ENCODE measurements at places on chromosomes 3 and 15. TPM values are rescaled to one million over a fixed set of nuclear protein-coding genes. Genes with fewer than 3 reads are reported as not detected.

- H3K27me3 ChIP-seq, result no peaks in the 10 kb centered on the region
- H3K4me1 ChIP-seq, result peaks cover 8% of the 10 kb centered on the region
- H3K27ac ChIP-seq, result 0 out of 2 replicates have a peak overlapping the region, but pooled peaks have one; percentile 11
- H3K4me3 ChIP-seq, result no peak overlapping the region
These were observed 43.6 kb downstream of the RASA2 start for GRCh38 chr3:141530415-141530768.

DNA sequence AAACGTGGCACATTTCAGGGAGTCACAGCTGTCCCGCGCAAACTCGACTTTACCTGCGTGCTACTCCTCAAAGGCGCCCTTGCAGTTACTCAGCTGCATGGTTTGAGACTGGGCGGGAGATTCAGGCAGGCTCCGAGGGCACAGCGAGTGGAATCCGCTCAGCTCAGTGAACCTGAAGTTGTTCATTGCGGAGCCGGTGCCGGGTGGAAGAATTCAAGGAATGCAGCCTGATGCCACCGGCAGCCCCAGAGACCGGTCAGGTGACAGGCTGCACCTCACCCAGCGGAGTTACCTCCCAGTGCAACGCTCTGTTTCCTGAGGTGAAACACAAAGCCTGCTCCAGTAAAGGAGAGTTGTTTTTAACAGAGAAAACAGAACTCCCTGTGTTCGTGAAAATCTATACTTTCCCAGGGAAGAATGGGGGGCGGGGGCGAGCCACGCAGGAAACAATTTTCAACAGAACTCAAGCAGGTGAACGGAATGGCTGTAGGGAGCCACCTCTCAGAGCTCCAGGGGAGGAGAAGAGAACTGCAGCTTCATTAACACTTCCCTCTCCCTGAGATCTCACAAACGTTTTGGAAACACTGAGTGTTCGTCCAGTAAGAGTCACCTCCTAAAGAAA is 3.8 kb downstream of the VEPH1 start:
- H3K36me3 ChIP-seq, result no peaks in the 10 kb centered on the region
- peak overlapping the region; percentile 90 for H3K27ac ChIP-seq
- H3K4me3 ChIP-seq, result peak overlapping the region; percentile 47
- no peaks in the 10 kb centered on the region for H3K27me3 ChIP-seq
- peak; percentile 96 for DNase-seq

DNA sequence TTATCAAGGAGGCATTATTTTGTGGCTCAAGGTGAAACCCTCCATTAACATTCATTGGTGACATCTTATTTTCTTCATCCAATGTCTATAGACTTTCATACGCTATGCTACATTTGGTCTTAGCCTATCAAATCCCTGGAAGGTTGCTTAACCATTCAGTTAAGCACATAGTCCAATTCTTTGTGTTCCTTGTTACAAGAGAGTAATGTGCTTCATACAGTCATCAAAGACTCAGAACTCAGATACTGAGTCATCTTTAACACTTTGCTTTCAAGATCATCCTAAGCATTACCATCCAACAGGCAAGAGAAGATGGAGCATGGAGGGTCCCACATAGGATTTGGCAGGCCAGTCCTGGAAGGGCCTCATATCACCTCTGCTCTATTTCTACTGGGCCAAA is 1202.1 kb downstream of the ROBO1 start:
- H3K36me3 ChIP-seq, result peaks cover 5% of the 10 kb centered on the region
- H3K27me3 ChIP-seq, result no peaks in the 10 kb centered on the region
- H3K4me3 ChIP-seq, result no peak overlapping the region
- no peak overlapping the region for H3K27ac ChIP-seq
- peaks cover 26% of the 10 kb centered on the region for H3K4me1 ChIP-seq

DNA sequence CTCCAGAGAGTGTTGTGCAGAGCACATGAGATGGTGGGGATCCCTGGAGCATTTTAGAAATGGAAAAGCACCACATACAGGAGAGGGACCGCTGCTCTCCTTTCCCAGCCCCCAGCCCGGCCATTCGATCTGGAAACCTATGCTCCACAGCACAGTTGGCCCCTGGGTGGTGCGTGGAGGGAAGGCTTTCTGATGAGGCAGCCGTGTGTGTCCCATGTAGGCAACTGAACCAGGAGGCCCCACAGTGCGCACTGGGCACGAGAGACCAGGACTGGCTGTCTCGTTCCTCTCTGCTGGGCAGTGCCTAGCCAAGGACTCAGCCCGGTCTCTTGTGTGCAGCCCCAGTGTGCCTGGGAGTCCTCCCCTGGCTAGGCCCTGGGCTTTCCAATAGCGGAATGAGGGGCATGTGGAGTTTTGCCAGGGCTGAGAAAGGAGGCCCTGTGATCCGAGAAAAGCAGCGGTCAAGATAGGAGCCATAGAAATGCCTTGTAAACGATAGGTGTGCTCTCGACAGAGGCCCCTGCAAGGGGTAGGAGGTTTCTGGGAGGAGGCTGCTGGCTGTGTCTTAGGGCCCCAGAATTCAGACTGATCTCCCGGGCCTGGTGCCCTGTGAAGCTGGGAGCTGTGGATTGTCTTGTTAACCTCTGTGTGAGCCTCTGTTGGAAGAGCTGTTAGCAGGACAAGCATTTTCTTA is 39.0 kb downstream of the CHDH start:
- H3K27ac ChIP-seq, result no peak overlapping the region
- no peaks in the 10 kb centered on the region for H3K36me3 ChIP-seq

The ACOX2 gene
- total RNA-seq, result 0.31 TPM

GRCh38 chr3:103158183-103158582 is 723.4 kb downstream of the ZPLD1 start:
- H3K4me3 ChIP-seq, result no peak overlapping the region
- DNase-seq, result peak; percentile 13
- no peaks in the 10 kb centered on the region for H3K27me3 ChIP-seq
- H3K4me1 ChIP-seq, result no peaks in the 10 kb centered on the region
- H3K36me3 ChIP-seq, result no peaks in the 10 kb centered on the region
- H3K27ac ChIP-seq, result no peak overlapping the region

The IQCF5 gene
- total RNA-seq, result not detected

- H3K27me3 ChIP-seq, result no peaks in the 10 kb centered on the region
- H3K4me1 ChIP-seq, result peaks cover 54% of the 10 kb centered on the region
- no peak overlapping the region for H3K27ac ChIP-seq
These were observed 42.6 kb downstream of the ANKRD28 start for GRCh38 chr3:15755181-15755580.

The TTC21A gene
- total RNA-seq, result 2.0 TPM

- H3K4me1 ChIP-seq, result 0 out of 2 replicates have a peak, but pooled peaks cover 4% of the 10 kb centered on the region
- H3K4me3 ChIP-seq, result no peak overlapping the region
- DNase-seq, result no peak
- H3K36me3 ChIP-seq, result peaks cover 82% of the 10 kb centered on the region
These were observed 5.9 kb upstream of the GRAMD2A start for GRCh38 chr15:72203507-72203837.

GRCh38 chr3:136366289-136366688 is 116.1 kb downstream of the PCCB start:
- no peak overlapping the region for H3K27ac ChIP-seq
- H3K4me1 ChIP-seq, result no peaks in the 10 kb centered on the region
- H3K4me3 ChIP-seq, result no peak overlapping the region

DNA sequence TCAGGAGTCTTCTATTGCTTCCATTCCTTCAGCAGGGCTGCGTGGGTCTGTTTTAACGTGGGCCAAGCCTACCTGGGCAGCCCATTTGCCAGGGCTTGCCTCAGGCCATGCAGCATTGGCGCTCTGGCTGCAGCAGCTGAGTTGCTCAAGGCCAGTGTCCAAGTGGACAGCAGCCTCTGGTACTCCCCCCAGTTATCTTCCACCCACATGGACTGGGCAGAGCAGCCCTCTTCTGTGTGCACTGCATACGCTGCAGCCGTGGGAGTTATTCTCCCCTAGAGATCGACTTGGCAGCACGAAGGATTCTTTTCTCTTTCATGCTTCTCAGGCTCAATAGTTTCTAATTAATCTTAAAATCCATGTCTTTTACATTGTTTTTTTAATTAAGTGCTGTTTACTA is 6.9 kb upstream of the CAPN3 start:
- no peaks in the 10 kb centered on the region for H3K4me1 ChIP-seq
- DNase-seq, result no peak
- no peaks in the 10 kb centered on the region for H3K36me3 ChIP-seq
- H3K4me3 ChIP-seq, result no peak overlapping the region
- no peak overlapping the region for H3K27ac ChIP-seq
